ENCODE measurements at places on chromosomes 12 and 14.

- DNase-seq: no peak
These were observed 120.8 kb downstream of the CHST11 start for GRCh38 chr12:104577581-104577981.

GRCh38 chr12:91947459-91947858 is 198.2 kb downstream of the BTG1 start:
- peak; percentile 9 for DNase-seq

DNA sequence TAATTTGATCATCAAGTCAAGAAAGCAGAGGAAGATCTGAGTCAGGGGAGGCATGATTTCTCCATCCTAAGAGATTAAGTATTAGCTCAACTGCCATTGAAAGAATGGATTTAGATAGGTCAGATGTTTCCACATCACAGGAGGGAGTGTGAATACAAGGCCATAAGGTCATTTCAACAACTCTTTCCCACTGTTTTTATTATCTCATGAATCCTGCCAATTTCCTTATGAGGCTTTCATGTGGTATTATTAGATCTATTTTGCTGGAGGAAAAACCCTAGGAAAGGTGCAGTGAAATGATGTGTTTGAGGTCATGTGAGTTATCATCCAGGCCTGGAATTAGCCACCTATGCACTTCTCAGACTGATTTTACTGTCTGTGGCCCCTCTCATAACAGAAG is 269.0 kb downstream of the NOVA1 start:
- no peak for DNase-seq

GRCh38 chr12:124491856-124492420 is 75.5 kb downstream of the NCOR2 start:
- DNase-seq: no peak

- DNase-seq: no peak
These were observed 74.9 kb downstream of the CRADD start for GRCh38 chr12:93751864-93752610.

- no peak for DNase-seq
These were observed 1.1 kb upstream of the HDAC7 start for GRCh38 chr12:47820631-47821345.

- no peak for DNase-seq
These were observed 344.1 kb upstream of the LMO3 start for GRCh38 chr12:16949871-16950667.

DNA sequence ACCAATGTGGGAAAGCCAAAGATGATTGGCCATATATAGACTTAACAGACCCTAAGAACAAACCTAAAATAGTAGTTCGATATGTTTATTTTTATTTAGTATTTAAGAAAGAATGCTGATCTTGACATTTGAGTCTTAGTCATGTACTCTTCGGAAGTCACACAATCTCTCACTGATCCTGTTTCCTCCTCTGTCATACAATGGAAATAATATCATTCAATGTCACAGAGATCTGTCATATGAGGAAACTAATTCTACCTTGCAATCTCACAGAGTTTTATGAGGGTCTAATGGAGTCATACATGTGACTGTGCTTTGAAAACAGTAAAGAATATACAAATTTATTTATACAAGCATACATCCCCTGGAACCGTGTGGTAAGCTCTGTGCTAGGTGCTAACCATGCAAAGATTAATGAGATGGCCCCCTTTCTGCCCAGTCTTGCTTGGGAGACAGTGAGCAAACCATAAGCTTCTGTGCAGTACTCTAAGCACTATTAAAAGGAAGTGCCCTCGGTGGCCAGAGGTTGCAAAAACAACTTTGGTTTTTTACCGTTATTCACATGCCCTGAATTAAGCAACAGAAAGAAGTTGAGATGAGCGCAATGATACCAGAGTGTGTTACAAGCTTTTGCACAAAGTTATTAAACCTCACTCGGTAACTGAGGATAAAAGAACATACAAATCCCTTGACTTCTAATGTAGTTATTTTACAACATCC is 1.7 kb upstream of the LIN7A start:
- no peak for DNase-seq

- DNase-seq: no peak
These were observed 1133.2 kb upstream of the TMEM132C start for GRCh38 chr12:127133675-127134335.

DNA sequence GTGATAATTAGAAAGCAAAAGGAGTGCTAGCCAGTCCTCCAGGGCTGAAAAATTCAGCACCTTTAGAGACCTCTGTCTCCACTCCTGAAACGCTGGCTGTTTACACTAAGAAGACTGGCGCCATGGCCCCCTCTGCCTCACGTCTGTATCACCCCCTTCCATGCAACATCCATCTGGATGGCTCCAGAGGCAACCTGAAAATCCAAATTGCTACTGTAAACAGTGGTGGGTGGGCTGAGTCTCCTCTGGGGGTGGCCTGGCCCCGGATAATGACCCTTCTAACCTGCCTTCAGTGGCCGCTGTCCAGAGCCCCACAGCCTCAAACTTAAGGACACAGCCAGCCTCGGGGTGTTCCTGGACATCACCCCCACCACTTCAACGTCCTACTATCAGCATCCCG is 1.4 kb downstream of the PRKD1 start:
- no peak for DNase-seq

DNA sequence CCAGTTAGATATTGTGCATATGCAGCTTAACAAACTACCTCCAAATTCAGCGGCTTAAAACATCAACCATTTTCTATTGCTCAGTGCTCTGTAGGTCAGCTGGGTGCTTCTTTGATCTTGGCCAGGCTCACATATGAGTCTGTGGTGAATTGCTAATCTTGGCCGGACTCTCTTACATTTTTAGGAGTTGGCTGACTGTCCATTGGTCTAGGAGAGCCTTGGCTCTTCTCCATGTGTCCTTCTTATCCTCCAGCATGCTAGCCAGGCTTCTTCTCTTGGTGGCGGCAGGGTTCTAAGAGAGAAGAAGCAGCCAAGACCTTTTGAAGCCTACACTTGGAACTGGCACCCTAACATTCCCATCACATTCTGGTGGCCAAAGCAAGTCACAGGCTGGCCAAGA is 174.3 kb upstream of the PWP1 start:
- no peak for DNase-seq

- no peak for DNase-seq
These were observed 4.0 kb downstream of the AHNAK2 start for GRCh38 chr14:104974146-104974541.

DNA sequence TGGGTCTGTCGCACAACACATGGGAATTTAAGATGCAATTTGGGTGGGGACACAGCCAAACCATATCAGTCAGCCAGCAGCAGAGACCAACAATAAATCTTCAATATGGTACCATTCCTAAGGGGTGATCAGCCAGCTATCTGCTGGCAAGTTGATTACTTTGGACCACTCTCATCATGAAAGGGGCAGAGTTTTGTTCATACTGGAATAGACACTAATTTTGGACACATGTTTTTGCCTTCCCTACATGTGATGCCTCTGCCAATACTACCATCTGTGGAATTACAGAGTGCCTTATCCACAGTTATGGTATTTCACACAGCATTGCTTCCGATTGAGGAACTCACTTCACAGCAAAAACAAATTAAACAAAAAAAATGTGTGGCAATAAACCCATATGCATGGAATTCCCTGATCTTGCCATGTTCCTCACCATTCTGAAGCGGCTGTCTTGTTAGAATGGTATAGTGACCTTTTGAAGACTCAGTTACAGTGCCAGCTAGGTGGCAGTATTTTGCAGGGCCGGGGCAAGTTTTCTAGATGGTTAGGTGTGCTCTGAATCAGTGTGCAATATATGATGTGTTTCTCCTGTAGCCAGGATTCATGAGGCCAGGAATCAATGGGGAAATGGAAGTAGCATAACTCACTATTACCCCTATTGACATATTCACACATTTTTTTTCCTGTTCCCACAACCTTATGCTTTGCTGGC is 179.0 kb upstream of the IGF1 start:
- DNase-seq: no peak

GRCh38 chr12:29241821-29242591 is 92.9 kb downstream of the FAR2 start:
- no peak for DNase-seq

DNA sequence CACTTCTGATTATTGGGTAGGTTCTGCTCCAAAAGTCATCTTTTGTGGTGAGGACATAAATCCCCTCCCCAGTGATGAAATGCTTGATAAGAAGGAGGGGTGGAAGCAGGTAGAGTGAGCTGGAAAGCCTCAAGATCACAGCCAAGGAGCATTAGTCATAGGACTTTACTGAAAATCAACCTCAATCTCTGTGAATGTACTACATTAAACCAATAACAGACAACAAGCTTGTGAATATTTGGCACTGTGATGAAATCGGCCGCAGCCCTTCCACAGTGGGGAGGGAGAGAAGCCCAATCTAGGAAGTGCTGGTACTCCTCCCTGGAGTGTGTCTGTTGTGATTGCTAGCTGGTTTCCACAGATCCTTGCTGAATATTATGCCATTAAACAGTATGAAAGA is 41.2 kb upstream of the PTCSC3 start:
- DNase-seq: no peak

DNA sequence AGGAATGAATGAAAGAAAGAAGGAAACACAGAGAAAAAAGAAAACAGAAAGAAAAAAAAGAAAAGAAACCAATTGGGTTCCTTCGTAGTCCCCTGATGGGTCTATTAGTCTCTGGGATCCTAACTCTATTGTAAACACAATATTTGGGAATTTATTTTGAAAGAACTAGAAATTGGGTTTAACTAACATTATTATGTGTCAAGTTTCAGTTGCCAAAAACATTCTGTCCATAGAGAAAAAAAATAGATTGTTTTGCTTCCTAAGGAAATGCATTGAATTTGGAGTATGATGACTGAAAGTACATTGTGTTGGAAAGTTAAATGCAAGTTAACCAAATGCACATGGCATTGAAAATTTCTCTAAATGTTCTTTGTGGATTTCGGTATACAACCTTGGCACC is 52.8 kb upstream of the PPP1R12A start:
- DNase-seq: no peak

GRCh38 chr12:25251769-25252168 is 1.0 kb upstream of the KRAS start:
- DNase-seq: no peak

GRCh38 chr12:106109168-106109910 is 29.4 kb downstream of the NUAK1 start:
- no peak for DNase-seq
